ENCODE measurements at places on chromosomes 2 and 18.
A peak's percentile ranks its signal among the peaks of the same experiment; 100 is the strongest.

- DNase-seq, result no peak
Observed at GRCh38 chr2:146954544-146954943, 890.3 kb upstream of the ACVR2A start.

DNA sequence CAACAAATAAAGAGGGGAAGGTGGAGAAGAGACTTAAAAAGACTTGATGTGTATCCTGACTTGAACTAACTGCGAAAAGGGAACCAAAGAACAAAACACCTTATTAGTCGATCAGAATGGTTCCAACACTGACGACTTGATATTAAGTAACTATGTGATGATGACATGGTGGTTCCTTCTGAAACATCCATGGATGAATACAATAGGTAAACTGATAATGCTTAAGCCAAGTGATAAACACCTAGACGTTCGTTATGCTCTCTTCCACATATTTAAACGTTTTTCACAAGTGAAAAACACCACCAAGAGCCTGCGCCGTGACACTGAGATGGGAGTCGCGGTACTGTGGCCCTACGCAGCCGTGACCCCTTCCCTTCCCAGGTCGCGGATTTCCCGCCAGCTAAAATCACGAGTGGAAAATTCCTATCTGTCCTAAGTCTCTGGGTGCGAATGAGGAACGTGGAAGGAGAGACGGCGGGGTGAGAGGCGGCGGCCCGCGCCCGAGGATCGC is 797 bp downstream of the TTC32 start:
- DNase-seq, result no peak

- DNase-seq, result no peak
Observed at GRCh38 chr2:227921648-227922047, 50.2 kb downstream of the DAW1 start.

- peak; percentile 80 for DNase-seq
Observed at GRCh38 chr2:27954771-27955383, 64.3 kb downstream of the BABAM2 start.

- DNase-seq, result no peak
Observed at GRCh38 chr18:57941841-57942489, 102.1 kb upstream of the NEDD4L start.

DNA sequence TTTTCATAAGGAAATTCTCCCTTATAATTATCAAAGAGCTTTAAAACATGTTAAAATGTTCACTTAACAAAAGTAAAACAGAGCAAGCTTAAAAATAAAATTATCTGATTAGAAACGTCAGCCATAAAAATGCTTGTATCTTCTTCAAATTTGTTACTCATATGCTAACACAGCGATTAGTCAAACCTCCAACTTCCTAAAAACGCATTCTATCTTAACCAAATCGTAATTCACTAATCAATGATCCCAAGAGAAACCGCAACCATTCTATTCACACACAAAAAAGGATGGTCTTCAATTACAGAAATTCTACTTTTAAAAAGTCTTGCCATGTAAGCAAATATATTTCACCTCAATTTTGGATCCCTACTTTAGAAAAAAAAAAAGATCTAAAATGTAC is 1.9 kb downstream of the STK17B start:
- no peak for DNase-seq

DNA sequence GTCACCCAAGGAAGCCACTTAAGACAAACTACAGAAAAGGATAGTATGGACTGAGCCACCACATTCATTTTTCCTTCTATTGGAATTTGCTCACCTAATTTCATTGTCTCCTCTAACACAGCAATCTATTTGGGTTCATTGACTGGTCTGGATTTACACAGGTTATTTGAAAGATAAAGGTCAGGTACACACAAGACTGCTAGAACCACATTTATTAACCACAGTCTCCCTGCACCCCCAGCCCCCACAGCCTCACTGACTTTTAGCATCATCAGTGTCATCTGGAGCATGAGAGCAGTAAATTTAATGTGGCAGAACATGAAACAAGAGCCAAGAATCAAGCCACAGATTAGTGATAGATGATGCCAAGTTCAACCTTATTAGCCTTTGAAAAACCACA is 226.9 kb upstream of the GYPC start:
- no peak for DNase-seq

DNA sequence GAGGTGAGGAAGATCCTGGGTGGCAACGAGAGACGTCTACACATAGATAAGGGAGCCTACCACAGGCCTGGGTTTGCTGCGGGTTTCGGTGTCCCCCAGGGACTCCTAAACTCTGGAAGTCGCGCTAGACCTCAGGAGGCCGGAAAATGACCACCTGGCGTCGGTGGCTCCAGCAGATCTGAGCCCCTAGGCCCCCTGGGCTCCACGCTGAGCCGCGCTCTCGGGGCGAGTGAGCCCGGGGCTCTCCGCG is 987 bp upstream of the DLX1 start:
- no peak for DNase-seq

DNA sequence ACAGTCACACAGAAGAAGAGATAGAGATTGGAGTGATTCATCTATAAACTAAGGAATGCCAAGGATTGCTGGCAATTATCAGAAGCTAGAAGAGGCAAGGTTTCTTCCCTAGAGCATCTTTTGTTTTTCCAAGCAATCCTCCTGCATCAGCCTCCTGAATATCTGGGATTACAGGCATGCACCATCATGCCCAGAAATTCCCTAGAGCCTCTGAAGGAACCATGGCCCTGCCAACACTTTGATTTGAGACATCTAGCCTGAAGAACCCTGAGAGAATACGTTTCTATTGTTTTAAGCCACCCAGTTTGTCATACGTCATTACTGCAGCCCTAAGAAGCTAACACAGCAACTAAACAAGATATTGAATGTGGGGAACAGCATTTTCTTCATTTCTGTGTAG is 525.0 kb downstream of the ERBB4 start:
- DNase-seq, result no peak

DNA sequence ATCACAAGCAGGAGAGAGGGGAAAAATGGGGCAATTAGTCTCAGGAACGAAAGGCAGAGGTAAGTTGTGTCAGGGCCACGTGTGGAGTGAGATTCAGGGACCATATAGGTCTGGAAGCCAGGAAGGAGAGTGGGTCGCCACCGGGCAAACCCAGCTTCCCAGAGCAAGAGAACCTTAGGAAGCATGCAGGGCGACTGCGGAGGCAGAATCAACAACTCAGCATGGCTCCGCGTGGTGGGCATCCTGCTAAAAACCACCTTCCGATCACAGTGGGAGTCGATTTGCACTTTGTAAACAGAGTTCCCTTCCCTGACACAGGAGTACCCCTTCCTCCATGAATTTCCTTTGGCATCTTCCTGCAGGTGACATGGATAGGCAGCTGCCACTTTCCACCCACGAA is 114.6 kb downstream of the TTC32 start:
- no peak for DNase-seq

DNA sequence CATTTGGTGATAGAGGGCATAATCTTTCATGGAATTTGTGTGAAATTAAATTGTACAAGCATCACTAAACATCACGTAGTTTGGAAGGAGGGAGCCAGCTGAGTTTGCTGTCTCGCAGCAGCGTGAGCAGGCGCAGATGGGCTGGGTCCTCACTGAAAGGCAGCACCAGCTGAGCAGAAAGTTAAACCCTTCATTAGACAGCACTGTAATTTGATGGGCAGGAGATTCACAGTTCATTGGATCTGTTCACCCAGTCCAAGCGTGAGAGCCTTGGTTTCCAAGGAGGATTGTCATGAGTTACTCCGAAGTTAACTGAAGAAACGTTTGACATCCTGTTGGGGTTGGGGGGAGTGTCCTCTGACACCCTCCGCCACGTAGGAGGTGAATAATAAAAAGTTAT is 89.8 kb upstream of the NFATC1 start:
- DNase-seq, result no peak

DNA sequence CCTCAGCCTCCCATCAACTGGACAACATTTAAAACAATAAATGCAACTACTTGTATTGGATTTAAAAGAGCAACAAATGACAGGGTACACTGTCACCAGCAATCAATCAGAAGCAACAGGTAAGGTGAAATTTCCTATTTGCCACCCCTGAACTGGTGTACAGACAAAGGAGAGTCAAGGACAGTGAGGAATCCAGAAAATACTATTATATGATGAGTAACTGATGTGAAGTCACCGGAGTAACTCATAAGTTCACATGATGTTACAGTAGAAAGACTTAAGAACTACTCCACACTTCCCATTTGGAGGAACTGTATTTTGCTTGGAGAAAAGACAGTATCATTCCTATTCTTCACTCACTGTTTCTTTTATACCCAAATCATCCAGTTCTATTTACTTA is 4.1 kb upstream of the STAT1 start:
- DNase-seq, result no peak

DNA sequence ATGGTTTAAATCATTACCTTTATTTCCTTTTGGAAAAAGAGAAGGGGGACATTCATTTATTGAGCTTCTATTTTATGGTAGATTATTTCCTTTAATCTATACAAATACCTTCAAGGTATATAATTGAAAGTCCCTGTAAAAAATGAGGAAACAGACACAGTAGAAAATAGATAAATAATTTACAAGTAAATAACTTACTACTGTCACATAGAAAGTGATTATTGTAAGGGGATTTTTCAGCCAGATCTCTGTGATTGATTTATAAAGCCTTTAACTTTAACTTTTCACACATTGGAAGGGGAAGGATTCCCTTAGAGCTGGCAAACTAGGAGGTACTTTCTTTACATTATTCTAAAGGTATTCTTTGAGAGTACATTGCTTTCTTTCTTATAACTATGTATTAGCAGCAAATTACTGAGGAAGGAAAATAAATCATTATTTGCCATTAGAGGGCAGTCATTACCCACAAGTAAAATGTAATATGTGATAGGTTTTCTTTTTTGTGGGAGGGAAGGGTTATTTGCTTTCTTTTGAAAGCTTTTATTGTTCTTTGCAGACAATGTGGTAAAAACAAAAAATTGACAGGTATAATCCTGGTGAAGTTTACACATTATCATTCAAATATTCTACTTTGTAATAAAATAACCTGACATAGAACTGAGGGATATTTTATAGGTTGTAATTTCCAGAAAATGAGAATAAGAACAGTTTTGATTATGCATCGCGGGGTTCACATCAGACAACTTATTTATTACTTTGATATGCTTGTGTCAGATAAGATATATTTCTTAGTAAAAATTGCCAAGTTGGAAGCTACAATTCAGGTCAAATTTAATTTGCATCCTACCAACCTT is 24.8 kb upstream of the RPE start:
- DNase-seq, result peak; percentile 27

DNA sequence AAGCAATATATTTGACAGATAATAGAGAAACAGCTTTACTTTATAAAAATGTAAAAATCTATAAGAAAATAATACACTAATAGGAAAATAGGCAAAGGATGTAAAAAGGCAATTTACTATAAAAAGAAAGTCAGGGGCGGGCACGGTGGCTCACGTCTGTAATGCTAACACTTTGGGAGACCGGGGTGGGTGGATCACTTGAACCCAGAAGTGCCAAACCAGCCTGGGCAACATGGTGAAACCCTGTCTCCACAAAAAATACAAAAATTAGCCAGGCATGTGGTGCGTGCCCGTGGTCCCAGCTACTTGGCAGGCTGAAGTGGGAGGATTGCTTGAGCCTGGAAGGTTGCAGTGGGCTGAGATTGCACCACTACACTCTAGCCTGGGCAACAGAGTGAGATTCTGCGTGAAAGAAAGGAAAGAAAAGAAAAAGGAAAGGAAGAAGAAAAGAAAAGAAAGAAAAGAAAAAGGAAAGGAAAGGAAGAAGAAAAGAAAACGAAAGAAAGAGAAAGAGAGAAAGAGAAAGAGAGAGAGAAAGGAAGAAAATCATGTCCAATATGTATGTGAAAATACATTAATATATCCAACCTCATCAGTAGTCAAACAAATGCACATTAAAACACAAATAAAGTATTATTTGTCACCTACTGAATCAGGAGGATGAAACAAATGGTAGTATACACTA is 65.1 kb downstream of the ADD2 start:
- DNase-seq, result no peak

DNA sequence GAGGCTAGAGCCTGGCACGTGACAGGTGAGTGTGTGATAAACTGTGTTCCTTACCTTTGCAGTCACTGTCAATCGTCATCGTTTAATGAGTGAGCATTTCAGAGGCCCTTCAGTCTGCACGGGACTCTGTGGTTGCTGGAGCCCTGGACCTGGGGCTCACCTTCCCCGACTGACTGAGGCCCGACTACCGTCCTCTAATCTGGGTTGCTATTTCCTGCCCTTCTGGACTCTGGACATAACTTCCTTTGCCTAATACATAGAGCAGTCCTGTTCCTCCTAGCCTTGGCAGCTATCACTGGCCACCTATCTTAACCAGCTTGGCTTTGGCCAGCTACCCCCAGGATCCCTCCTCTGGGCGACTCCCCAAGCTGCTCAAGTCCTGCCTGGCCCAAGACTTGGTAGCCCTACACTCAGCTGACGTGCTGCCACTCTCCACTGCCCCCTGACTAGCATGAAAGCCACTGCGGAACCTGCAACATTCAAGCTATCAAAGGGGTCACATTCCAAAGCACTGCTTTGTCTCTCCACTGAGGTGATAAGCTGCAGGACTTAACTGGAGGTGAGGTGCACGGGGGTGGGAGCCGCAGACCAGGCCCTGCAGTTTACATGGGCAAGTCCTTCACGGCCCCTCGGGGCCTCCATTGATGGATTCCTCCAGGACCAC is 11.1 kb upstream of the RAB17 start:
- DNase-seq, result no peak

Data from muscle of arm (tissue), 14 donors.